ENCODE measurements at places on chromosomes 7 and 10. TPM values are rescaled to one million over a fixed set of nuclear protein-coding genes. Genes with fewer than 3 reads are reported as not detected.

SH2B2 gene
- total RNA-seq, result 5.0 TPM

KCND2 gene
- not detected for total RNA-seq

CEP55 gene
- total RNA-seq, result 45.0 TPM

ADARB2 gene
- 1.3 TPM for total RNA-seq

CYP2C19 gene
- total RNA-seq, result not detected

FXYD4 gene
- not detected for total RNA-seq

- no peak for DNase-seq
Observed at GRCh38 chr7:44449584-44449928, 40.9 kb downstream of the NUDCD3 start.

DNA sequence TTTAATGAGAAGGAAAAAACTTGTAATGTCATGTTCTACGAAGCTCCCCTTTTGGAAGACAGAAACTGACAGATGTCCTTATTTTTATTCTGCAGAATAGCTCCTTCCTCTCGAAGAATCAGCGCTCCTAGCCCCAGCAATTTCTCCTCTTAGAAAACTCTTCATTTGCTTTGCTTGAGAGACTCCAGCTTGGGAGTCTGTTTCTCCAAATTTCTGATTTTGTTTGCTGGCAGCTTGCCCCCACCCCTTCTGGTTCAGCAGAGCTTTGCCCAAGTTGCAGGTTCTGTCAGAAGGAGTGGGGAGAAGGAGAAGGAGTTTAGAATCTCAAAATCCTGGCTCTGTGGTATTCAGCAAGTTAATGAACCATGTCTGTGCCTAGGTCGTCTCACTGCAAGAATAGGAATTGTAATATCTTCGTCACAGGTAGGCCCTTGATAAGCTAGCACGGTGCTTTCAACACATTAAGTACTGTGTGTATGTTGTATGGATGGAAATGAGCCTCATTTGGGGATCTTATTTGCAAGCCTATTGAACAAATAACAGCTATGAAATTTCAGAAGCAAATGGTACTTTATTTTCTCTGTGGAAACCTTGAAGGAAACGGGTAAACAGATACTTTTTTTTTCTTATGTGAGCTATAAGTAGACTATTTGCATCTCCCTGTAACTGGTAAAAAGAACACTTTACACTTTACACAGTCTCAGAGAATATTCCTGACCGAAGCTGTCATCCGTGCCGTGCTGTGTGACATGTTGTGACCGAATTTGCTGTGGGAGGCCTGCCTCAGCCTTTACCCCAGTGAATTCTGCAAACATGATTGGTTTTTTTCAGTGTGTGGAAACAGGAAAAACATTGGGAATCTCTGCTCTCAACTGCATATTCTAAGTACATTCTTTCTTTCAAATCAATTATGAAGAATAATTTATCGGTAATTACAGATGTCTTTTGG, 290.9 kb downstream of the CAMK1D start:
- DNase-seq, result no peak

DNA sequence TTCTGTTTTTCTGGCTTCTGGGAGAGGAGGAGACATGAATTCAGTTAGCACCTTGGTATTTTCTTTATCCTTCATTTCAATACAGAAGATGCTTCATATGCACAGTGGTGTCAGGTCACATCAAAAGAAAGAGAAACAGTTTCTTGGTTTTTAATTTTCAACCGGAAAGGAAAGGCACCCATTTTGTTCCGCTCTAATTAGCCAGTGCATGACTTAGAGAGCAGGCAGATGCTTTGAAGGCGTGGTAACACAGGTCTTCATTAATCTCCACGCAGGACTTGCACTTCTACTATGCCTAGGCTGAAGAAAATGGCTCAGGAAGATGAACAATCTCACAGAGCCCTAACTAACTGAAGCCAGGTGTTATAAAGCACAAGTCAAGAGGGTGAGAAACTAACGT, 70.4 kb upstream of the ATRNL1 start:
- DNase-seq, result no peak

DNA sequence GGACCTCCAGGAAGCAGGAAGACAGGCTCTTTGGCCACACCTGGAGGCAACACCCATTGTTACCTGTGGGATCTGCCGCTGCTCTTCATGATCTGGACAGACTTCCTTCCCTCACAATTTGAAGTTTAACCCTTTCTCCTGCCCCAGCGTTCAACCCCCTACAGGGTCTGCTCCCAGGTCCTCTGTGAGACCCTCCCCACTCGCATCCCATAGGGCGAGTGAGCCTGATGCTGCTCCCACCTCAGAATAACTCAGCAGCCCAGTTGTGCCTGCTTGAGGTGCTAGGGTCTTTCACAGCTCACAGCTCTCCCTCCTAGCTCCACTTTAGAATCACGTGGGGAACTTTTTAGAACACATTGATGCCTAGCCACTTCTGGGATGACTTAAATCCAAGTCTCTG, 61.8 kb upstream of the C10orf90 start:
- no peak for DNase-seq

DNA sequence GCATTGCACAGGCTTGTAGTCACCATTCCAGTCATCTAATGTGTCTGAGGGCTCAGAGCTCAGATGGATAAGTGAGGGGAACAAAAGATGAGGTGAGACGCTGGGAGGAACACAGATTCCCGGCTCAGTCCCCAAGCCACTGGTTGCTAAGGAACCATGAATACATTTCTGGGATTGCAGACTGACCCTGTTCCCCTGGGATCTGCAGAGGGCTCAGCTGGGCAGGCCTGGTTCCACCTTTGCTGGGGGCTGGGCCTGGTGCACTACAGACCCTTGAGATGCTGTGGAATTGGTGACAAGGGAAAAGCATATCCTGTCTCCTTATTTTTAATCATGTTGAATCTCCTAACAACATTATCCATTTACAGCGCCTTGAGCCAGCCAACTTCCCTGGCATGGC, 19.2 kb downstream of the ELFN1 start:
- no peak for DNase-seq

DNA sequence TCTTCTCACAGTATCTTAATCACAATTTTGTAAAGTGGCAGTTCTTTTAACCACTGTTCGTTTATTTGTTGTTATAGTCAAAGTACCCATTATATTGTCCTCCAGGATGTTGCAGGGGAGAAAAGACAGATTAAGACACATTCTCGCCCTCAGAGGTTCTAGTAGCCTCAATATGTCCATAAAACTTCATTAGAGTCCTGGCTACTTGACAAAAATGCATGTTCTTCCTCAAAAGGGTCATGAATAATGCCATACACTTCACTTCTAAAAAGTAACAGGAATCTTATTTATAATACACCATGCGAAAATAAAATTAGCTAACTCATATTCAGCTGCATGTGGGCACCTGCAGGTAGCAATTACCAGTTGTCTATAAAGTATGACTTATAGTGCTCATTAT, 109.3 kb upstream of the ANK3 start:
- DNase-seq, result no peak

GRCh38 chr7:20786049-20786412, 655 bp downstream of the SP8 start:
- no peak for DNase-seq

- no peak for DNase-seq
Observed at GRCh38 chr10:75023074-75023473, 88.4 kb upstream of the SAMD8 start.

DNA sequence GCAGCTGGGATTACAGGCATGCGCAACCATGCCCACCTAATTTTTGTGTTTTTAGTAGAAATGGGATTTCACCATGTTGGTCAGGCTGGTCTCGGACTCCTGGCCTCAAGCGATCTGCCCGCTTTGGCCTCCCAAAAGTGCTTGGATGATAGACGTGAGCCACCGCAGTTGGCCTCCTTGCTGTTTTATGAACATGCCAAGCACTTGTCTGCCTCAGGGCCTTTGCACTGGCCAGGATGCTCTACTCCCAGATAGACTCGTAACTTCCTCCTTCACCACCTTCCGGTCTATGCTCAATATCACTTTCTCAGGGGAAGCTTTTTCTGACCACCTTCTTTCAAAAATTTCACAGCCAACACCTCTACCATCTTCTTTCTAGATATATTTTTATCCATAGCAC, 6.3 kb downstream of the SLC26A5 start:
- no peak for DNase-seq

- no peak for DNase-seq
Observed at GRCh38 chr10:77371848-77372799, 265.5 kb downstream of the KCNMA1 start.

GRCh38 chr7:16926861-16927260, 45.1 kb upstream of the AGR3 start:
- no peak for DNase-seq

GRCh38 chr7:2197436-2198155, 35.1 kb downstream of the MAD1L1 start:
- DNase-seq, result no peak

Data from activated CD8-positive, alpha-beta T cell treated with anti-CD3 and anti-CD28 coated beads for 36 hours (primary cell).